GM12892 (cell line): ENCODE measurements at places on chromosomes 5 and 9.

- no peak for DNase-seq
Measured at GRCh38 chr9:33813712-33814641, 3.0 kb upstream of the UBE2R2 start.

- no peak for DNase-seq
Measured at GRCh38 chr5:132027027-132027426, 15.6 kb upstream of the ACSL6 start.

GRCh38 chr5:141657937-141658545, 6.8 kb upstream of the FCHSD1 start:
- DNase-seq = no peak

DNA sequence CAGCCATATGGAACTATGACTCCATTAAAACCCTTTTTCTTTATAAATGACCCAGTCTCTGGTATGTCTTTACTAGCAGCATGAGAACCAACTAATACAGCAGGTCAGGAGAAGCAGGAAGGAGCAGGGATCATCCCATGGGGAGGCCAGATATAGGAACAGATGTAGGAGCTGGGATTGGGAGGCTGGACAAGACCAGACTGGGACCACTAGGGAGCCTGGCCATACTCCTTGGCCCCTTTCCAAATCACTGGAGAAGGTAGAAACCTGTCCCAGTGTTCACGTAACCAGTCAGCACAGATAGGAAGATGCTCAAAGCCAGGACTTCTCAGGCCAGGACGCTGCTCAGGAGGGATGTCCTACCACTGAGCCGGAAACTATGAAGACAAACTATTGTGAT, 95.5 kb downstream of the LMX1B start:
- no peak for DNase-seq

- DNase-seq = no peak
Measured at GRCh38 chr5:171770153-171770552, 15.5 kb upstream of the SMIM23 start.

DNA sequence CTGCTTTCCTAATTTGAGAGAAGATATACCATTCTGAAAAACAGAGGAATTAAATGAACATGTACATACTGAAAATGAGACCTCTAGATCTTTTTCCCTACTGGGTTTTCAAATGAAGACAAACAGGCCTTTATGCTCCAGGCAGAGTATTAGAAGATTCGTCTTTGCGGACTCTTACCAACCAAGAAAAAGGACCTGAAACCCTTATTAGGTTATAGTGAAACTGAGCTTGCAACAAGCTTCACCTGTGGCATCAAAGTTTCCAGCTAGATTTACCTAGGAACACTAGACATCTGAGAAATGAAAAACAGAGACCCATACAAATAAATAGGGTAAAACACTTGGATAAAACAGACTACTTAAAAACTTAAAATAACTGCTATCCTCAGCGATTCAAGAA, 46.3 kb downstream of the SMIM15 start:
- no peak for DNase-seq

GRCh38 chr5:176743868-176744583, 66.3 kb upstream of the UNC5A start:
- no peak for DNase-seq

DNA sequence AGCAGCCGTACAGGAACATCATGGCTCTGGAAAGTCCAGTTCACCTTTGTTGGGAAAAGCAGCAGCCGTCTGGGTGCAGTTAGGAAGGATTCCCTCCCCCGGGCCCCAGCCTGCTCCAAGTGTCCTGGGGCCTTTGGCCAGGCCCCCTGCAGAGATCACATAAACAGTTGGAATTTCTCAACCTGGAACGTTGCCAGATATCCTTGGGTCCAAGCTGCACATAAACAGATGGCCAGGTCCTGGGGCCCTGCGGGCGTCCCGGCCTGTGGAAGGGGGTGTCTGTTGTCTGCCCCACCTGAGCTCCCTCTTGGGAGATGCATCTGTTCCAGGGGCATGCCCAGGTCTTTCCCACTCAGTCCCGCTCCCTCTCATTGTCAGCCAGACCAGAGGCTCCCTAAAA, 92.7 kb downstream of the COL5A1 start:
- DNase-seq = no peak

DNA sequence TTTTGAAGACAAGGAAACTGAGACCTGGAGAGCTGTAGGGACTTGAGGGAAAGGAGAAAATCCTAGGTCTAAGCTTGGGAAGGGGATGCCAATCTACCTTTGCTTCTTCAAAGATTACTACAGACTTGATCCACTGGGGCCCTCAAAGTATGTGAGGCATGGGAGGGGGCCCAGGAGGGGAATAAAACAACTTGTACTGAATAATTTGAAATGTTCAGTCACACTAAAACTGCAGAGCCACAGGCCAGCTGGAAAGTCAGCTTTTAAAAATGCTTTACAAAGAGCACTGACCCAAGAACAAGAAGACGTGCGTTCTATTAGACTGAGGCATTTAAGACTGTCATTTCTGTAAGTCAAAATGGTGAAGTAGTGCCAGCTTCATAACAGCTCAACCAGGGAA, 13.6 kb downstream of the IL33 start:
- no peak for DNase-seq

- no peak for DNase-seq
Measured at GRCh38 chr5:78473751-78474150, 113.3 kb downstream of the SCAMP1 start.
